ENCODE measurements at places on chromosomes 1 and 21.

GRCh38 chr21:45988366-45989347, 7.1 kb downstream of the COL6A1 start:
- no peak for DNase-seq

GRCh38 chr1:203163891-203164635, 11.6 kb downstream of the MYBPH start:
- DNase-seq: no peak

DNA sequence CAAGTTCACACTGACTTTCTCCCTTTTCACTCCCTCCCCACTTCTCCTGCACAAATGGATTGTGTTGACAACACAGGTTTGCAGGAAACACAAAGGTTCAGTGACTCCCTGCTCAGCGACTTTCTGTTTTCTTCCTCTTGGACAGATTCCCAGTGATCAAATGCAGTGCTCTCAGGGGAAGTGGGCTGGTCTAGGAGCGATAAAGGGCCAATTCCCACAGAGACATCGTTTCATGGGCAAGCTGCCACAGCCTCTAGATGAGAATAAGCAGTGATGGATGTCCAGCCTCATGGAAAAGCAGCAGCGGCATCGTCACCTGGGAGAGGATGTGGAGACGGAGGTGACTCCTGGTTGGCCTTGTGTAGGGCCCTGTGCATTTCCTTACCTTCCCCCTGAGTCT, 30.6 kb downstream of the FYB2 start:
- DNase-seq: no peak

DNA sequence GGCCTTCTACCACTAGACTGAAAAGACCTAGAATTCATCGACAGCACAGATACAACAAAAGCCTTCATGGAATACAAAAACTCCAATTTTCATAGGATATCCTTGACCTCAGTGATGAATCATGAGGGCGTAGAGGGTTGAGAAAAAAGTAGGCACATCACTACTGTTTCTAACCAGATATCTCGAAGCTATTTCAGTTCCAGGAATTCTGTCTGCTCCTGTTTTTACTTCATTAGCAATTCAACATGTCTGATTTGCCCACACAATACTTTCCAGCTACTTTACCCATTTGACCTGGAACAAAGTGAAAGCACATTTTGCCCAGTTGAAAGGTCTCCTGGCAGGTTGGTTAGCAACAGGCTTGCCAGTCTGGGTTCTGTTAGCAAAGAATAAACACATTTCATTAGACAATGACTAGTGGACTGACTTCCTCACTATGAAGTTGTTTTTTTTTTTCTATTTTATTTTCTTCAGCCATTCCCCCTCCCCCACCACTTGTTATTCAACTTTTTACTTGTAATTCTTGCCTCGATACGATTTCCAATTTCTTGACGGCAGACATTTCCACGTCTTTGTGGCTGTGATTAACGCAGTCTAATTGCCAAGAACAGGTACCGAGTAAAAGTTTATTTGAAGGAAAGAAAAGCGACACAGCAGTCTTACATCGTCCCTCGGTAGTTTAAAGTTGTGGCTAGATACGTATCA, 4.0 kb upstream of the ZBTB18 start:
- DNase-seq: no peak

DNA sequence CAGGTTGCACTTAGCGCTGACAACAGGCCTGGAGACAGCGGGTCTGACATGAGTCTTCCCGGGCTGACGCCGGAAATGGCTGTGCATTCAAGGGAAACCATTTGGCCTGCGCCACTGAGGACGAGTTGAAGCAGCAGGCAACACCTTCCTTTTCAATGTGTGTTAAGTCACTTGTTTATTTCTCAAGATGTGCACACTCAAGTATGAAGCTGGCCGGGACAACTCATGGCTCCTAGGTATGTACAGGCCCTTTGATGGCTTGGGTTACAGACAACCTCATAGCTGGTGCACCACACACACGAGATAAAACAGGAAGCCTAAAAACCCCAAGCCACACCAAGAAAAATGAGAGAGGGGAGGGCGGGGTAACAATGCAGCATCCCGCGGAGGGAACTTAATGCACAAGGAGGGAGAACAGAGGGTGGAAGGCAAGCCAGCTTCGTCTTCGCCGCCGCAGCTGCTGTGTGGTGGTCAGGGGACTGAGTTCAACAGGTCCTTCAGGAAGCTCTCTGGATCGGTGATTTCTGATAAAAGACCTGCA, 118.0 kb upstream of the IFFO2 start:
- DNase-seq: no peak

- no peak for DNase-seq
These were observed 95.6 kb downstream of the CD58 start for GRCh38 chr1:116474921-116475849.

- DNase-seq: no peak
These were observed 10.7 kb downstream of the H6PD start for GRCh38 chr1:9245230-9245619.

- no peak for DNase-seq
These were observed 155.1 kb upstream of the NRIP1 start for GRCh38 chr21:15219894-15220293.

DNA sequence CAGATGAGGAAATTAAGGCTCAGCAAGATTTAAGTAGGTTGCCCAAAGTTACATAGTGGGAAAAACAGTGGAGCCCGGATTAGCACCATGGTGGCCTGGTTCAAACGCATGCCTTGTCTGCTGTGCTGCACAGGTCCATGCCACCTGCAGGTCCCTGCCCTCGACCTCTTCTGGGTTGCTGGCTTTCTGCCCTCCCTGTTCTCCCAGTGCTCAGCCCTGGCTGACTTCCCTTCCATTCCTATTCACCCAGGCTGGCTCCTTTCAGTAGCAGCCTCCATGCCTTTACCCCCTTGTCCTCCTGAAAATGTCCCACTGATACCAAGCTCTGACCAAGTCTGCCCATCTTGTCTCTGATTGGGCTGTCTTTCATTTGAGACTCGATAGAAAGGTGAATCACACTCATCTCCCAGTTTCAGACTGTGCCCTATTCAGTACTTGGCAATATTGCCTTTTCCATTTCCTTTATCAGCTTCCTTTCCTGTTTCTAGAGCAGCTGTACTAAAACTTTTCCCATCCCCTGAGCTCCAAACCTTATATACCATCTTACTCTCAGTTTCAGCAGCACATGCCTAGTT, 75.8 kb downstream of the ST3GAL3 start:
- no peak for DNase-seq

DNA sequence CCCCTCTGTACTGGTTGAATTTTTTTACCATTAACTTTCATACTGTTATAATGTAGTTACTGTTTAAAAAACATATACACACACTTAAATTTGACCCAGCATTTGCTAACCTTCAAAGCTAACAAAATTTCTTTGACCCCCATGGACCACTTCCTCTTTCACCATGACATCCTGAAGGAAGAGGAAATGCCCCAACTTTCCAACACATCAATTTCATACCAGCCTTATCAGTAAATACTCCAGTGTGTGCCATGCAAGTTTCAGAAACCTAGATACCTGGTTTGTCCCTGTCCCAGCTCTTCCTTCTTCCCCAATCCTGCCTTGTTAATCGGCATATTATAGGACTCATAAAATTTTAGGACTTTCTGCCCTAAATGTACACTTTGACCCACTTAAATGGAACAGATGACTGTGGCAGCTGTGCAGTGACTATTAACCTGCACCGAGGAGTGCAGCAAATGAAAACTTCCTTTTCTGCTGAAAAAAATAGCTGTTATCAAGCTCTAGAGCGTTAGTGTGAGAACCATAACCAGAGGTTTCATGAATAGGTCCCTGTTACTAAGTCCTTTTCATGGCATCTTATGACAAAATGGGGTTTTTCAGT, 54.1 kb downstream of the DTL start:
- no peak for DNase-seq

DNA sequence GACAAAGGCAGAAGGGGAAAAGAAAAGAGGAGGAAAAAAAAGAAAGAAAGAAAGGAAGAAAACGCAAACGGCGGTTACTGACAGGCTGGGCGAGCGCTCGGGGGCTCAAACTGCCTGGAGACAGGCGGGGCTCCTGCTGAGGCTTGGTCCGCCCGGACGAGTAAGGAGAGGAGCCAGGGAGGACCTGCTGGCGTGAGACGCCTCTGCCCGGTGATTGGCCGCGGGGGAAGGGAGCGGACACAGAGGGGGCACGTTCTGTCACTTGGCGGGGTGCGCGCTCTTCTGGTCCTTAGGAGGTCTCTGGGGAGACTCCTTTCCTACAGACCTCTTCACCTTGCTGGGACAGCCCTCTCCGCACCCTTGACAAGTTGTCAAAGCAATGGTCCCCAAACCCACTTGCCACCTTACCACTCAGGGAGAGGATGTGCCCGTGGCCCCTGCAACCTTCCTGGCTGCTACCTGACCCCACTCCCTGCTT, 791 bp upstream of the PIK3R3 start:
- peak; percentile 59 for DNase-seq

- DNase-seq: no peak
These were observed 42.9 kb downstream of the ATP1A1 start for GRCh38 chr1:116415699-116416533.

DNA sequence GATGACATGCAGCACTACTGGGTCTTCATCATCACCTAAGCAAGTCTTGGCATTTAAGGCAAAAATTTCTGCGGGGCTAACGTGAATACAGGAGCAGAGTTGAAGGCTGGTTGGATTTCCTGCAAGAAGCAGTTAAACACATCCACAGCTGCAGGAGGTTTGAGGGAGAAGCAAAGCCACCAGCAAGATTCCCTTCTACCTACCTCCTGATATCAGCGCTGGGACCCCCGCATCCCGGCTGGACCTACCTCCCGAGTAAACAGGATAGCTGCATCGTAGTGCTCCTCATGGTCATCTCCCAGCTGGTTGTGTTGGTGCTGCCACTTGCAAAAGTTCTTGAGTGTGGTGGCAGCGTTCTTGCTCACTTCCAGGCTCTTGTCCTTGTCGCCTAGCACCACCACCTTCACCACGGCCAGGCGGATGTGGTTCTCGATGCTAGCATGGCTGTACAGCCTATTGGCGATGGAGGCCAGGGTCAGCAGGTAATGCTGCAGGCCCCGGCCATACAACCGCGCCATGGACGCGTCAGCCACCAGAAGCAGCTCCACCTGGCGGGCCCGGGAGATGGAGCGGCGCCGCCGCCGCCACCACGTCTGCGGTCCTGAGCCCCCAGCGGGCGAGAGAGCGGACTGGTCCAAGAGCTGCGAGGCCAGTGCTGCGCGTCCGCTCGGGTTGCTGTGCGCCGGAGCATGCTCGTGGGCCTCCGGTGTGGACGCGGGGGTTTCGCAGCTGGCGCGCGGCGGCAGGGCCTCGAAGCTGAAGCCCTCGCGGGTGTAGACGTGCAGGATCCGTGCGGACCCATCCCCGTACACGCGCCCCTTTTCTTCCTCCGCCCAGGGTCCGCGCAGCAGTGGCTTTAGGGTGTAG, 1.6 kb downstream of the ADAMTS5 start:
- DNase-seq: peak; percentile 57

GRCh38 chr1:151312411-151312810, 14.8 kb downstream of the PI4KB start:
- no peak for DNase-seq

GRCh38 chr1:48661726-48662463, 114.8 kb downstream of the BEND5 start:
- peak; percentile 83 for DNase-seq

GRCh38 chr1:81678779-81679178, 122.0 kb upstream of the ADGRL2 start:
- DNase-seq: no peak

GRCh38 chr1:150905301-150905700, 18.4 kb downstream of the CTXND2 start:
- no peak for DNase-seq

GRCh38 chr1:11441211-11441952, 37.6 kb upstream of the DISP3 start:
- no peak for DNase-seq

- DNase-seq: no peak
These were observed 28.3 kb downstream of the THAP3 start for GRCh38 chr1:6652986-6653385.

GRCh38 chr1:17307329-17307728, 668 bp upstream of the PADI4 start:
- no peak for DNase-seq

DNA sequence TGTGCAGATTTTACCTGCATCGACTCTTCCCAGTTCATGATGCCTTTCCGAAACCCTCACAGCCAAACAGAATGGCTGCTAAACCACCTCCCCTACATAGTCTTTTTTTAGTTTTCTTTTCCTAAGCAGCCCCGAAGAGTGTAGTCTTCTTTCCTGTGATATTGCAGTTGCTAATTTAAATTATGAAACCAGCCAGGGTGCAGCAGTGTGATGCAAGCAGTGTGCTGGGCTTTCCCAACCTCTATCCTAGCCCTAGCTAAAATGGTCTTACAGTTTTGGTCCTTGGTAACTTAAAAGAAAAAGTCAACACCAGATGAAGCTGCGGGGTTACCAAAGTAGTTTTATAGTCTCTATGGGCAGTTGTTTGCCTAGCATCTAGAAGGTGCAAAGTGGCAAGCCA, 82.0 kb upstream of the GCLM start:
- DNase-seq: no peak

DNA sequence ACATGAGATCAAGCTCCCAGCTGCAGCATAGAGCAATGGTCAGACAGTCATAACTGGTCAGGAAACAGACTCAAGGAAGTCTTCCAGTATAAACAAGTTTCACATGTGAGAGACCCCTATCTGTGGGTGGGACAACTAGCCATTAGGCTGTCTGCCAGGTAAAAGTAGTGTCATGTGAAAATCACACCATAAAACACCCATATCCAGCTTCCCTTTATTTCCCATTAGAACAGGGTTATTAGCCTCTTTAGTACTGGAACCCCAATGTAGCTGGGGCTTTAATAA, 426.7 kb downstream of the KCNT2 start:
- no peak for DNase-seq

DNA sequence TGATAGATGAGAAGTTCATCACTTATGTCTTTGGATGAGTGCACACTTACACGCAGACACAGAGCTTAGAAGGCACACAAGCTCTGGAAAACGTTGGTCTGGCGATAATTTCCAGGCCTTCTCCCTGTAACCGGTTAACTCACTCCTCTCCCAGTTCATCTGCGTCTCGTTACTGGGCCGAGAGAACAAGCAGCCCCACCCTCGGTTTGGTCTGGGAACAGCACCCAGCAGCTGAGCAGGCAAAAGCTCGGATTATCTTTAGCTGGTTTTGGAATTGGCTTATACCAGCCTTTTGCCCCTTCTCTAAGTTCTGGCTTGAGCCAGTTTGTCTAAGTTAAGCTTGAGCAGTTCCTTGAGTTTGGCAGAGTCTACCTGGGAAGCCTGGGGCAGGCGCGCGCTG, 27.3 kb upstream of the COL6A1 start:
- no peak for DNase-seq

DNA sequence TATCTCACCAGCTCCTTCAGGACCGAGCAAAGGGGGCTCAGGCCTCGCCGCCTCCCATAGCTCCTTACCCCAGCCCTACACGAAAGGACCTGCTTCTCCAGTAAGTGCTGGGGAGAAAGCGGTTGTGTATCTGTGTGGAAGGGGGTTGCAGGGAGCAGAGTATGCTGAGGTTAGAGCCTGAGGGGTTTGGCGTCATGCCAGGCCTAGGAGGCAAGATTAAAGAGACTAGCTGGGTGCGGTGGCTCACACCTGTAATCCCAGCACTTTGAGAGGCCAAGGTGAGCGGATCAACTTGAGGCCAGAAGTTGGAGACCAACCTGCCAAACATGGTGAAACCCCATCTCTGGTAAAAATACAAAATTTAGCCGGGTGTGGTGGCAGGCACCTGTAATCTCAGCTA, 14.1 kb upstream of the RASSF5 start:
- DNase-seq: no peak

Data from NCI-H1694 (cell line).